NCI-H774 (cell line): ENCODE measurements at places on chromosomes 1 and 21.

DNA sequence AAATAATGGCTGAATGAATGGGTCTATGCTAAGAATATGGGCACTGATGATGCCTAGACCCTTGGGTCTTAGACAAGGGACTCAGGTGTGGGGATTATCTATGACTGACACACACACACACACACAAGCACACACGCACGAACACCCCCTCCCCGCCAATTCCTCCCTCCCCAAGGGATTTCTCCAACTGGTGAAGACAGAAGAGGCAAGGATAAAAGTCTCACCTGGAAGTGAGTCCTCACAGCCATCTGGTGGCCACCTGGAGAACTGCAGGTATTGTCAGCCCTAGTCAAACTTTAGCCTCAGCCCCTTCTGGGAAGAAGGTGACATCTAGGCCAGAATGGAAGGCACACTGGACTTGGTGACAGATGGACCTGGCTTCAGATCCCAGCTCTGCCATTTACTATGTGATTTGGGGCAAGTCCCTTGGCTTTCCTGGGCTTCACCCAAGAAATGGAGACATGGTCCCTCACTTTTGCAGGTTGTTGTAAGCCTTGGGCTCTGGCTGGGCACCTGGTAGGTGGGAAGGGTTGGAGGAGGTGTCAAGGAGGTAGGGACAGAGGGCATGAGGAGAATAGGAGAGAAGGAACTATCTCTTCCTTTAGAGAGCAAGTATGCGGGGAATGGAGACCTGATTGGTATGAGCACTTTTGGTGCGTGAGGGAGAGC is 4.0 kb upstream of the GPR3 start:
- peak; percentile 3 for DNase-seq

DNA sequence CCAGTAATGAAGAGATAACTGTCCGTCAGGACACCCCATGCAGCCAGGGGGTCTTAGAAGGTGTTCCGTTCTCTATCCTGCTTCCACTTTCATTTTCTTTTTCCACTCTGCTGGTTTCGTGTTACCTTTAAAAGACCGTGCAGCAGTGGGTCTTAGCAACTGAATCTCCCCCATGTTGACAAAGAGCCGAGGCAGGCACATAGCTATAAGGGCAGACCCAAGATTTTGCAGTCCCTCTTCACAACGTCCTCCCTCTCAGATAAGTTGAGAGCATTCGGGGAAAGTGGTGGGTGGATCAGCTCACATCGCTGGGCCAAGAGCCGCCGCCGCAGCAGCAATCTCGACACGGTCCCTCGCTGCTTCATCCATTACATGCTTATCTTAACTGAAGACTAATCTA is 355.5 kb downstream of the LMO4 start:
- DNase-seq, result peak; percentile 12

DNA sequence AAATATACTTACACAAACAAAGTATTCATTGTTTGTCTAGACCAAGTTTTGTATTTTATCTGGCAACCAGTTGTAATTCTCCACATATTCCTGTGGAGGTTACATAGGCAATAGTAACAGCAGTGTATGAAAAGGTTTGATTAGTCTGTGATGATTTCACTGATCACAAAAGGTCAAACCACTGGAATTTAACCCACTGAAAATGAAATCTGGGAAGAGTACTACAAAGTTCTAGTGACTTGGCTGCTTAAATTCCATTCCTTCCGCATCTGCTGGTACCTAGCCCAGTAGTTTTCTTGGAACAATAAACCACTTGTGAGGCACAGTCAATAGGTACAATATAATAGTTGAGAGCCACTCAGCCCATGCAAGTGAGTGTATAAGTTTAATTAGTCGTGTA is 205.4 kb downstream of the NFIA start:
- DNase-seq, result no peak

DNA sequence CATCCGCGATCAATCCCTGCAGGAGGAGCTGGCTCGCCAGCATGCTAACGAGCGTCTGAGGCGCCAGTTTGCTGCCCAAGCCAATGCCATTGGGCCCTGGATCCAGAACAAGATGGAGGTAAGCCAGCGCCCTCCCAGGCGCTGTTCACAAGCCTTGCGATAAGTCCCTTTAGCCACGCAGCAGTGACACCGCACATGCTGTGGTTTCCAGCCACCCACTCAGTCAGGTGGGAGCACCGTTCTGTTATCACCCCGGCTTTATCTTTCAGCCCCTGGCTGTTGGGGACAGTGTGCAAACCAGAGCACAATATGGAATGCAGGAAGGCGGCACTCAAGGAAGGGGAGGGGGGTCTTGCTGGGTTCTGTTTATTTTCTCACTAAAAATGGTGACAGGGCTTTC is 41.1 kb upstream of the MTR start:
- DNase-seq, result no peak

DNA sequence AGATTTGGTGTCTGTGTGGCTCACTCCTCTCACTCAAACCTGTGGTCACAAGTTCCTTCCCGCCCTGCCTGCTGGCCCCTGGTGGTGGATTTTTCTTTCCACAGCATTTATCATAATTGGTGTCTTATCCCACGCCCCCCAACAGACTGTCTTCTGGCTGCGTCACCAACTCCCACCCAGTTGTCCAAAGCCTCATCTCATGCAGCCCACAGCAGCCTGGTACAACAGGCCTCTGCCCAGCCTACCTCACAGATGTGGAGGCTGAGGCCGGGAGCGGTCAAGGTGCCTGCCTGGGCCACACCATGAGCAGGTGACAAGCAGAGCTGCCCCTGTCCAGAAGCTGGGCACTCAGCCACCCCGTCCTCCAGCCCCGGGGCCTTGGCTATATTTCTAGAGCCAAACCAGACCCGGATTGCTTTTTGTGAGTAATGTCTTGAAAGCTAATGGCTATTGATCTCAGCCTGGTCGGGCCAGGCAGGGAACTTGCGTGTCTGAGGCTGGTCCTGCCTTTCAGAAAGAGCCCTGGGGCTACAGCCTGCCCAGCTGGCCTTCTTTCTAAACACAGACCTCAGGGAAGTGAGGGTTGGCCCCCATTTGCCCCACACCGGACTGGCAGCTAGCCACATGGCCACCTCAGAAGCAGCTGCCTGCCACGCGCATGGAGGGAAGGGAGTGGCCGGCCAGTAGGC is 2.6 kb downstream of the KCNAB2 start:
- no peak for DNase-seq

- no peak for DNase-seq
Observed at GRCh38 chr1:212413902-212414327, 771 bp downstream of the PACC1 start.

GRCh38 chr1:205959789-205960188 is 16.5 kb upstream of the SLC26A9 start:
- DNase-seq, result no peak

DNA sequence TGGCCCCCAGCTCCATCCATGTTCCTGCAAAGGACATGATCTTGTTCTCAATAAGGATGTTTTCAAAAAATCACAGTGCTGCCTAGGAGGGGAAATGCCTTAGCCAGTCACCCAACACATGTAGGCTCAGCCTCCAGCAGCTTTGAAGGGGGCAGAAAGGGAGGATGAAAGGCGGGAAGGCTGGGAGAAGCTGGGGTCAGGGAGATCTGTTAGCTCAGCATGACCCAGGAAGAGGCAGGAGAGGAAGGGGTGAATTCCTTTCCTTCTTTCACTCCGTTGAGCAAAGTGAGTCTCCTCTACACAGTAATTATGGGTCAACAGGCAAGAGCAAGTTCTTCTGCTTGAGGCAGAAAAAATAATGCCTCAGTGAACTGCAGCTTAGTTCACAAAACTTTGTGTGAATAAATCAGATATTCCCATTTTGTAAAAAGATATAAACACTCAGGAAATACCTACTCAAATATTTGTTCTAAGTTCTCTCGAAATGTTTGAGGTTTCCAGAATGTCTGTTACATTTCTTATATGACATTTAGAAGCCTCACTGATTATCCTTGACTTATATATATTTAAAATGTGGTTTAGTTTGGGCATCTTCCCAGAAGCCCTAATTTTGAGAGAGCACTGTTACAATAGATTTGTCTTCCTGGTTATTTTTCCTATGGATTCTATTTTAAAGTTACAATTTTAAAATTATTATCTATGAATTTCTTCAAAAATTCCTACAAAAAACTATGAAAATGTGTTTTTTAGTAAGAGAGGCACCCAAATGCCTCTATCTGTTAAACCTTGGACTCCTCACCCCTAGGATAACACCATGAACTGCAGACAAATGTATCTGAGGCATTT is 116.8 kb downstream of the KCNJ6 start:
- DNase-seq, result no peak

DNA sequence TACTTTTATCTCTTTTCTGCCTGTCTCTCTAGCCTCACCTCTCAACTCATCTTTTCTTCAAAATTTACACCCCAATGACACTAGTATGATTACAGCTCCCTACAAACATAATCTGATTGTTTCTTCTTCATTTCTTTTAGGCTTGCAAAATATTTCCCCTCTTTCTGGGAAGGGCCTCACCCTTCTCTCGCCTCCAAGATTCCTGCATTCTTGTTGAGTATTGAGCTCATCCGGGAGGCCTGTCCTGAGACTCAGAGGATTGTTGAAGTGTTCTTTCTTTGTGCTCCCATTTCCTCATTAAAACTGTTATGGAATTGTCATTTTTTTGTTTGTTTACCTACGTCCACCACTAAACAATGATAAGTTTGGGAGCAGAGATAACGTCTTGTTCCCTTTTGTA is 99.1 kb upstream of the CHRM3 start:
- no peak for DNase-seq

- no peak for DNase-seq
Observed at GRCh38 chr1:177794376-177794991, 175.4 kb downstream of the SEC16B start.

DNA sequence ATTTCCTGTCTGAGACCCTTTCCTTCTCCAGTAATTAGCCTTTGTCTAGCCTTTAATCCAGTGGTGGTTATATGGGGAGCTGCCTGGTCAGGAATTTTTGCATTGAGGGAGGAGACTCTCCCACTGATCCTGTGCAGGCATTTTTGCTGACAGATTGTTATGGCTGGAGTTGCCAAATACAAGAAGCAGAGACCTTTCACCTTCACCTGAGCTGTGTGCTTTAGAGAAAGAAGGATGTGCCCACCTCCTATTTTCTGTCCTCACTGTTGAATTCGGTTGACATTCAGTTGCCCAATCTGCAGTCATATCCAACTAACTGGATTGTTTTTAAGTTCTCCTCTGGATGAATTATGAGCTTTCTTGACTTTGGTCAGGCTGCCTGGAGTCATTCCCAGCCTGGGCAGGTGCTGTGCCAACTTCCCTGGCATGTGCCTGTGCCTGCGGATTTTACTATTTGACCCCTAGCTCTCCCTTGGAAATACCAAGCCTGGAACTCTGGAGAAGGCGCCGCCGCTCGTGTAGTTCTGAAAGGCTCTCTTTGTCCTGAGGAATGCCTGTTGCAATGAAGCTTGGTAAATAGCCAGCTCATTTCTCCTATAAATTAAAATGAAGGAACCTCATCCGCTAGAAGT is 143.9 kb downstream of the NOS1AP start:
- DNase-seq, result no peak

- DNase-seq, result peak; percentile 90
Observed at GRCh38 chr1:50978144-50978851, 8.3 kb downstream of the CDKN2C start.
